ENCODE measurements at places on chromosomes 2 and 18. TPM values are rescaled to one million over a fixed set of nuclear protein-coding genes. Genes with fewer than 3 reads are reported as not detected.

- DNase-seq: no peak
Measured at GRCh38 chr18:58302811-58303210, 258.8 kb downstream of the NEDD4L start.

Gene INHA
- total RNA-seq: 0.78 TPM

- no peak for DNase-seq
Measured at GRCh38 chr2:160376576-160376975, 117.0 kb downstream of the RBMS1 start.

- DNase-seq: no peak
Measured at GRCh38 chr2:36371928-36372391, 16.4 kb downstream of the CRIM1 start.

Gene HNMT
- total RNA-seq: 90.4 TPM

GRCh38 chr2:169086893-169087467 lies 17.6 kb downstream of the DHRS9 start:
- DNase-seq: no peak

DNA sequence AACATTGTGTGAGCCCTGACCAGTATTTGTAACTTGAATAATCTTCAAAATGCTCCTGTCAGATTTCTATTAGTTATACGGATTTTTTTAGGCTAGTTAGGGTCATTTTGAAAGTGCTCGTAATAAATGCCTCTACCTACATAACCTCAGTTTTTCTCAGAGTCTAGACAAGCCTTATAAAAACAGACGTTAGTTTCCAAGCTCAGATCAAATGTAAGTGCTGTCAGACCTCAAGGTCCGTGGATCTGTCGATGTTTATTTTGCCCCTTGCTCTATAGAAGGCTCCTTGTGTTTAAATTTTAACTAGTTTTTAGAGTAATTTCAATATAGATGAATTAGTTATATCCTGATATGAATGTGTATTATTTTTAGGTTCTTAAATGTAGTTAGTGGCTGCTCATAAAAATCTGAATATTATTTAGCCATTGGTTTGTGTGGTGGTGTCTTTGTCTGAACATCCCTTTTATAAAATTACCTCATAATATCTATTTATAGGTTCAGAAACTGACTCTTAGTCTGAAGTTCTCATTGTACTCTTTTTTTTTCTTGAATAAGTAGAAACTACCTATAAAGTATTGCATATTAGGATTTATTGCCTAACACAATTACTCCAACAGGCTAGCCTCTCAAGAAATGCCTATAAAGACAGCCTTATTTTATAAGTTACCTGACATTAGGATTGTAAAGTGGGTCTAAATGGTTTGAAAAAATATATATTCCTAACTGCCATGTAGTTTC lies 71.1 kb downstream of the MTA3 start:
- DNase-seq: no peak

DNA sequence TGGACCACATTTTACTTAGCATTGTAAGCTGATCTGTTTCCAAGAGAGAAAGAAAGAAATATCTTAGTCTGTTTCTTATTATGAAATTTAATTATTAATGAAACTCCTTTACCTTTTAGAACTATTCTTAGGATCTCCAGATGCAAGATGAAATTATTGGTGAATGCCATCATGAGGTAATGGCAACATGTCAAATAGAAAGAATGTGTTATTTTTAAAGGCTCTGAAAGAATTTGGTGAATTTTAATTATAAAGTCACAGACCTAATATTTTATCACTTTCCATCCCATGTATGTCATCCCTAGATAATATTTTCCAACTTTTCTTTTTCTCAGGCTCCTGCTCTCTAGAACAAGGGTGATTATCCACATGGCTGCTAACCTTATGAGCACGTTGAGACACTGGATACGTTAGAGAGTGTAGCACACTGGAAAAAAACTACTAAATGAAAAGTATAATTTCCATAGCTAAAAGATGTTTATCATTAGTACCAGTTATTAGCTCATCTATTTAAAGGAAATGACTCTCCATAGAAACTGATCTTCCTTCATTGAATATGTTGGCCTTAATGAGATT lies 95.2 kb upstream of the SCG2 start:
- DNase-seq: no peak

- no peak for DNase-seq
Measured at GRCh38 chr2:75221862-75222261, 22.5 kb upstream of the TACR1 start.

- DNase-seq: no peak
Measured at GRCh38 chr18:40019797-40020392, 1935.1 kb upstream of the PIK3C3 start.

Measured in ureter (tissue), 1 donor.